ENCODE measurements at places on chromosomes 2 and 18.
A peak's percentile ranks its signal among the peaks of the same experiment; 100 is the strongest.

DNA sequence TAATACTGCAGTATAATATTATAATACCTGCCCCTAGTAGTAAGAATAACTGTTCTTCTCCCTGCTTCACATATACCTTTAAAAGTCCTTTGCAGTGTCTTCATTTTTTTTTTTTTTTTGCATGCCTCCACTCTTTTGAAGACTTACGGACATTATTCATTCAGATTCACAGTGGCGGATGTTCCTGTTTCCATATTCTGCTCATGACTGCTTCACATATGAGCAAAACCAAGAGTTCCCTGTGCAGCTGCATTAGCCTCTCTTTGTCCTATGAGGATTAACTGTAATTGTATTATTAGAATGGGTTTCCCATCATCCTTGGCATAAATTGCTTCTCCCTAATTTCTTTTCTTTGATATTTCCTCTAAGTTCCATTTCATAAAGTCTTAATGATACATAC lies 12.8 kb downstream of the IL18RAP start:
- DNase-seq: no peak

- no peak for DNase-seq
These were observed 302.1 kb downstream of the ARHGAP15 start for GRCh38 chr2:143431316-143431715.

DNA sequence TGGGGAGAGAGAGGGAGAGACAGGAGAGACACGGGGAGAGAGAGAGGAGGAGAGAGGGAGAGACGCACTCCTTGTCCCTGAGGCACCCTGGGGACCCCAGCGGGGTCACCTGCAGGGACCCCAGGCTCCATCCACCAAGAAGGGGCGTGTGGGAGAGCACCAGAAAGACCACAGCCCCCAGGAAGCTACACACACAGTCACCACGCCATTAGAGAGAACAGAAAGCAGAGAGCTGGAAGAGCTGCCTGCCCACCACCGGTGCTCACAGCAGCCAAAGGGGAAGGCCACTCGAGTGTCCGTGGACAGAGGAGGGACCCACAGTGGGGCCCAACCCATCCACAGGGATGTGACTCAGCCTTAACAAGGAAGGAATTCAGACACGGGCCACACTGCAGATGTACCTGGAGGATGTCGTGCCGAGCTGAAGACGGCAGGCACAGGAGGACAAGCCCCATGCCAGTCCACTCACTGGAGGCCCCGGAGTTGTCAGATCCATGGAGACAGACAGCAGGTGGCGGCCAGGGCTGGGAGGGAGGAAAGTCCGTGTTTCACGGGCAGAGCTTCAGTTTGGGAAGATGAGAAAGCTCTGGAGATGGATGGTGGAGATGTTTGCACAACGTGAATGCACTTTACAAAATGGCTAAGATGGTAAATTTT lies 11.5 kb upstream of the NFATC1 start:
- DNase-seq: no peak

GRCh38 chr2:218908721-218909619 lies 28.3 kb downstream of the WNT10A start:
- peak; percentile 76 for DNase-seq

GRCh38 chr2:15412779-15413178 lies 148.4 kb downstream of the NBAS start:
- no peak for DNase-seq

DNA sequence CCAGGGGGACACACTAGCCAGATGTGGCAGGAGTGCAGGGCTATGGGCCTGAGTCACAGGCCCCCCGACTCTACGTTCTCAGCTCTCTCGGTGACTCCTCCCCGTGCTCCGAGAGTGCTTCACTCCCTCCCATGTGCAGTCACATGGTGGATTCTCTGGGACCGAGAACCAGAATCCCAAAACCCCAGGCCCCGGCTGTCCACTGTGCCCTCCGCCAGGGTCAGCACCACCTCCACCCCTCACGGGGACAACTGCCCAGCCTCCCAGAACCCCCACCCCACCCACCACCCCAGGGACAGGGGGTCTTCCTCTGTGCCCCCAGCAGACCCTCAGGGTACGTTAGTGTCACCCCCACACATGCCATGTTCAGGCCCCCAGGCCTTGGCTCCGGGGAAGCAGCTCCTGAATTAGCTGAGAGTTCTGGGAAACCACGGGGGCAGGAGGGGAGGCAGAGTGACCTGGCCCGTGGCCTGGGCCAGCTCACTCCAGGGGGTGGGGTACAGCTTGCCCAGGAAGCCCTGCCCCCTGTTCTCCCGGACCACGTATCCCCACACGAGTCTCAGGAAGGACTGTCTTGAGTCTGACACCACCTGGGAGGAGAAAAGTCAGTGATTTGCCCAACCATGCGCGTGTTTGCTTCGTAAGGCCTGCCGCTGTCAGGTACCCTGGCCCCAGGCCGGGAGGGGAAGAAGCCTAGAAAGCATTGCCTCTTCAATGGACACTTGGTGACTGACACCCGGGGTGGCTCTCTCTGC lies 4.4 kb downstream of the RAMP1 start:
- no peak for DNase-seq

DNA sequence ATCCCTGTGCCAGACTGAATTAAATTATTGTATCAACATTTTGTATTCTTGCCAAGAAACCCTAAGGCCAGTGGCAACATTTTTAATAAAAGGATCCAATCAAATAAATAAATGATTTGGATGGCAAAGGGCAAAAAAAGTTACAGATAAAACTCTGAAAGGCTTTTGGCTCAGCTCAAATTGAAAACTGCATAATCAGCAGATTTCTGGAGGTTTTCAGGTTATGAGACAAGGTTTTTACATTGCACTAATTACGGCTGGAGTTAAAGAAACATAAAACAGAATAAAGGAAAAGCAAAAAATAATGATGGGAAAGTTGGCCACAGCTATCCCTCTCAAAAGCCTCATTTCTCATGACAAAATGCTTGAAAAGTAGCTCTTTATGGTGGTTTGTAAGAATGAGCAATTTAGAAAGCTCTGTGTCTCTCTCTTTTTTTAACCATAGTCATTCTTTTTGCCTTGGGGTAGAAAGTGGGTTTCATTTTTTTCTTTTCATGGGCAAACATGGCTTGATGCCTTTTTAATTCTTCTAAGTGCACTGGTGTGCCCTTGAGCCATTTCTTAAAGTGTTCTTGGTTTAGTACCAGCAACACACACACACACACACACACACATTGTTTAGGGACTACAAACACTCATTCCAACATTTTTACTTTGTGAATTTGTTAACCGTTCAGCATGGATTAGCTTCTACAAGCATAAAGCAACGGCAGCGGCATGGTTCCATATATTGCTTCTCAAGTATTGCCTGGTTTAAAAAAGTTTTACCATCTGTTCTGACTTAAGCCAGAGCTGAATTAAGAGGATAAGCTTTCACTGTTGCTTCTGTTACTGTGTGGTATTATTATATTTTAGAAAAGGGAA lies 747.1 kb upstream of the FSHR start:
- DNase-seq: no peak

DNA sequence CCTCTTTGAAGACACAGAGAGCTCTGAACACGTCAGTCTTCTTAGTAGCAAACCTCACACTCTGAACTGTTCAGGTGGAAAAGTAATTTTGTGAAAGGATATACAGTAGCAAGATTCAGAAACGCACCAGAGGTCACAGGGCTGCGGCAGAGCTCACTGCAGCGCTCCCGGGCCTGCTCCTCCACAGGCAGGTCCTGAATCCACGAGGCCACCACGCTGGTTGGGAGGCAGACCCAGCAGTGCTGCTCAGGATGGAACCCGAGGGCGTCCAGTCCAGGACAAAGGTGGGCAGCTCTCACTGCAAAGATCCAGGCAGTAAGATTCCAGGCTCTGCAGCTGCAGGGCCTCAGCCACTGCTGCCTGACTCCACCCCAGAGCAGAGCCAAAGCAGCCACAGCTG lies 576.2 kb upstream of the SALL3 start:
- DNase-seq: no peak

DNA sequence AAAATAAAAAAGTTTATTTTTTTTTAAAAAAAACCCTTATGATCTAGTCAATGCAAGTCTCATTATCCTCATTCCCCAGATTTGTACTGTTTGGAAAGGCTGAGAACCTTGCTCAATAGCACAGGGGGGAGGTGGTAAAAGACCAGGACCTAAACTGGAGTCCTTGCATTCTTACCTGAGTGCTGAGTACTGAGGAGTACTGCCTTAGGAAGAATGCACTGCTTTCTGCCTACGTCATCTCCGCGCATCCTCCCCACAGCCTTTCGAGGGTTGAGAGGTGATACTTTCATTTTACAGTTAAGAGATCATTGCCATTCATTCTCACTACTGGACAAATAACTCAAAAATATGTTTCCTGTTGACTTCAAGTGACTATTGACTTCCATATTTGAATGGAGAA lies 73.8 kb downstream of the MAP3K20 start:
- DNase-seq: peak; percentile 40

DNA sequence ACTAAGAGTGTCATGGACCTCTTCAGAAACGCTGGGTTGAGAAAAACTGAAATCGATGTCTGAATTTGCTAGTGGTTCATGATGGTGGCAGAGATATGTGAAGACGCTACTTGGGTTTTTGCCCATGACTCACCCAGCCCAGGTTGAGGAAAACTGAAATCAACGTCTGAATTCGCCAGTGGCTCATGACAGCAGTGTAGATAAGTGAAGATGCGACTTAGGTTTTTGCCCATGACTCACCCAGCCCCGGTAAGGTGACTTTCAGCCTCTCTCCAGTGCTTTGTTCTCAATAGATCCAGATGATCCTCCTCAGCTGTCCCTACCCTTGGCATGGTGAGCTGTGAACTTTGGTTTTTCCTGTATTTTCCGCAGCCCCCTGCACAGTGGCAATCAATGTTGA lies 105.3 kb upstream of the SIX3 start:
- no peak for DNase-seq

GRCh38 chr18:60176259-60176658 lies 196.3 kb downstream of the MC4R start:
- DNase-seq: no peak

GRCh38 chr2:15159751-15160177 lies 401.4 kb downstream of the NBAS start:
- DNase-seq: no peak

GRCh38 chr18:35810520-35810919 lies 162.0 kb upstream of the RMP24 start:
- DNase-seq: no peak

DNA sequence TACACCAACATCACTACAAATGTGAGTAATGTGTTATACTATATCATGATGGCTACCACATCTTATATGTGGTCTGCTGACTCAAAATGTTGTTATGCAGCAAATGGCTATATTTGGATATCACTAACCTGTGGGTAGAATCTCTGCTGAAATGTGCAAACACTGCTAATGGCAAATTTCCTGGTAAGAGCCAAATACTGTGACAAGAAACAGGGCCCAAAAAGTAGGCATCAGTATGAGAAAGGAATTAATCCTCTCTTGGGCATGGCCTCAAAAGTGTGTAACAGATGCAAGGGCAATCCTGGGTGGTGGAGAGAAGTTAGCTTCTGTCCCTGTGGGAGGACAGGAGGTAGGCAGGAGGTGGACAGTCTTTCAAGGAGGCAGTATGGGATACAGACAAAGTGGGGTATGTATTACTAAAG lies 13.3 kb downstream of the ATF2 start:
- no peak for DNase-seq

GRCh38 chr2:179123272-179123662 lies 73.3 kb upstream of the CCDC141 start:
- no peak for DNase-seq

Data from GM19239 (cell line).